ENCODE measurements at places on chromosomes 7 and 10.

DNA sequence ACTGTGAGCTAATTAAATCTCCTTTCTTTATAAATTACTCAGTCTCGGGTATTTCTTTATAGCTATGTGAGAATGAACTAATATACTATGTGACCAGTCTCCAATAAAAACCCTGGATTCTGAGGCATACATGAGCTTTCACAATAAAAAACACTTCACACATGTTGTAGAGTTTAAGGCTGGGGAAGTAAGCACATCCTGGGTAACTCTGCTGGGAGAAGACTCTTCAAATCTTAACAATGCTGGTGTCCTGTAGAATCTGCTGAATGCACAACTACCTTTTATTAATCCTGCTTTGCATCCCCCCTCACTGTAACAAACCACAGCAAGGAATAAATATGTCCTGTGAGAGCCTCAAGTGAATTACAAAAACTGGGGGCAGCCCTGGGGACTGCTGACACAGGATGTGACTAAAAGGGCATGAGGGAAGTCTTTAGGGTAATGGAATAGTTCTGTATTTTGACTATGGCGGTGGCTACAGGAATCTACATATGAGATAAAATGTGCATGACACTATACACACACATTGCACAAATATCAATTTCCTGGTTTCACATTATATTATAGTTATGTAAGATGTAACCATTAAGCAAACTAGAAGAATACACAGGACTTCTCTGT lies 45.1 kb upstream of the KCTD7 start:
- DNase-seq = no peak

GRCh38 chr10:77228559-77228958 lies 409.0 kb downstream of the KCNMA1 start:
- DNase-seq = no peak

- DNase-seq = no peak
Measured at GRCh38 chr10:100878291-100878910, 34.4 kb upstream of the SLF2 start.

DNA sequence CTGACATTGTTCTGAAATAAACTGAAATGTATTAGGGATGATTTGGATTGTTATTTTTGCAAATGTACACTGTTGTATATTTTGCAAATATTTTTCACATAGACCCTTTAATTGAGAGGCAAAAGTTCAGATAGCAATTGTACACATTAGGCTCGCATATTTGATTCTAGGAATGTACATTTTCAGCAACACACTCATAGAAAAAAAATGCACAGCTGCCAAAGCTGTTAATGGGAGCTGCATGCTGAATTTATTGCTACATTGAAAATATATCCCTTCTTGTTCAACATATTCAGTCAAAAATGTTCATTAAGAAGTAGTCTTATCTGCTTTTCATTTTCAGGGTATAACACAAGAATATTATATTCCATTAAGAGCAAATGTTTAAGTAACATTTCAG lies 512.9 kb downstream of the ATRNL1 start:
- DNase-seq = no peak

- DNase-seq = no peak
Measured at GRCh38 chr10:47311193-47311931, 10.9 kb upstream of the GDF2 start.

DNA sequence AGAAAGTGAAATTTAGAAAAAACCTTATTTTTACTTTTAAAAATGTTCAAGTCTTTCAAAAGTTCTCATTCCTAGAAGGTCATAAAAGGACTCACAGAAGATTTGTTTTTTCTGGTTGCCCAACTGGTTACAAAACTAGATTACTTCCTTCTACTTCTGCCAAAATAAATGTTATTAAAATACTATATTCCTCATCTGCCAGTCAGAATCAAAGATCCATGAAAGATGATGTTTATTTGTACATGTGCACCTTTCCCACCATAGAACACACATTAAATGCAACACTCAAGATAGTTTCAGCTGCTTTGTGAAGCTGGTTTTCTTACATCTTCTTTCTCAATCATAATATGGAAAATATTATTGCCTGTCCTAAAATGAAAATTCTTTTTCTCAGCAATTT lies 465.4 kb downstream of the ETV1 start:
- DNase-seq = no peak

- no peak for DNase-seq
Measured at GRCh38 chr7:37970211-37970610, 49.8 kb downstream of the EPDR1 start.

- DNase-seq = no peak
Measured at GRCh38 chr10:82814635-82815034, 939.6 kb downstream of the NRG3 start.

DNA sequence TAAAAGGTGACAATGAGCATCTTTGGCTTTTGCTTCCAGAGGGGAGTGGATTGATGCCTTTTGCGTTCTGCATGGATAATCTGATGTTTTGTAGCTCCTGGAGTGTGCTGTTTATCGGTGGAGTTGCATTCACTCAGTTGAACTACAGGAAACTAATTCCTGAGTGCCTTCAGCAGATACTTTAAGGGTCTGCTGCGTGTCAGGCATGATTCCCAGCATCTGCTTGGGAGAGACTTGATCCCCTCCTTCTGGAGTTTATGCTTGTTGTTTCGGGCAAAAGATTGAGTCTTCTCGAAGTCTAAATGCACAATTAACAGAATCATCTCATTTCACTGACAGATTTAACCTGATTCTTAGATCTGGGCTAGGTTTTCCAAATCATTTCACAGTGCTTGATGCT lies 46.2 kb downstream of the CELF2 start:
- no peak for DNase-seq

DNA sequence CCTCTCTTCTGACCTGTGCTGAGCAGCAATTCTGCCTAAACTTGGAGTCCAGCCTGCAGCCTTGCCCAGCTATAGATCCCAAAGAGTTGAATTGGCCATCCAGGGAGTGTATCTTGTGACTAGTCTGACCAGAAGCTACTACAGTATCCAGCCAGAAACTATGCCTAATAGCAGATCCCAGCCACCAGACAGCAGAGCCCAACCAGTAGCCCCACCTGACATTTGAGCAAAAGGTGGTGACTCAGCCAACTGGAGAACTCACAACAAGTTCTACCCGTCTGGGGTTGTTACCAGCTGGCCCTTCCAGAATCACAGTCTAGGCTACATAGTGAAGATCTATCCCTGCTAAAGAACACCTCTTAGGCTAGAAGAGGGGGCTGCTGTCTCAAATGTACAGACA lies 315.0 kb downstream of the CRPPA start:
- DNase-seq = no peak

- DNase-seq = no peak
Measured at GRCh38 chr7:73778801-73779389, 8.8 kb upstream of the CLDN3 start.

DNA sequence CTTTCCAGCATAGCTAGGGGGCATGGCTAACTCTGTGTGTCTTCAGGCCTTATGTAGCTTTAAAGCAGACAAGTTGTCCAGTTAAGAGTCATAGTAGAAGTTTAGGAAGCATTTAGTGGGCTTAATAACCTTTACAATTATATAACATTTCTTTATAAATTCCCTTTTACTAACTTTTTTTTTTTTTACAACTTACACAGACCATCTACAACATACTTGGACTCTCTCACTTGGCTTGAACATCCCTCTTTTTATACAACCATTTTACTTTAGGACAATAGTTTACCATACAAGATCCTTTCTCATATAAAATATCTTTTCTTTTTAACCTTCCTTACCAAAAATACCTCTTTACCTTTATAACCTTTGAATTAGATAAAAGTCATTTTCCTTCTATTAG lies 26.3 kb downstream of the SP4 start:
- no peak for DNase-seq

- no peak for DNase-seq
Measured at GRCh38 chr7:86911659-86912058, 147.8 kb downstream of the ELAPOR2 start.

Data from activated gamma-delta T cell treated with anti-CD3 and anti-CD28 coated beads, Interleukin-2, amount 50 U/mL, for 16 hours (primary cell).